ENCODE measurements at places on chromosomes 6 and 20.

GRCh38 chr6:39411001-39411400 is 88.5 kb upstream of the KCNK16 start:
- no peak for DNase-seq

DNA sequence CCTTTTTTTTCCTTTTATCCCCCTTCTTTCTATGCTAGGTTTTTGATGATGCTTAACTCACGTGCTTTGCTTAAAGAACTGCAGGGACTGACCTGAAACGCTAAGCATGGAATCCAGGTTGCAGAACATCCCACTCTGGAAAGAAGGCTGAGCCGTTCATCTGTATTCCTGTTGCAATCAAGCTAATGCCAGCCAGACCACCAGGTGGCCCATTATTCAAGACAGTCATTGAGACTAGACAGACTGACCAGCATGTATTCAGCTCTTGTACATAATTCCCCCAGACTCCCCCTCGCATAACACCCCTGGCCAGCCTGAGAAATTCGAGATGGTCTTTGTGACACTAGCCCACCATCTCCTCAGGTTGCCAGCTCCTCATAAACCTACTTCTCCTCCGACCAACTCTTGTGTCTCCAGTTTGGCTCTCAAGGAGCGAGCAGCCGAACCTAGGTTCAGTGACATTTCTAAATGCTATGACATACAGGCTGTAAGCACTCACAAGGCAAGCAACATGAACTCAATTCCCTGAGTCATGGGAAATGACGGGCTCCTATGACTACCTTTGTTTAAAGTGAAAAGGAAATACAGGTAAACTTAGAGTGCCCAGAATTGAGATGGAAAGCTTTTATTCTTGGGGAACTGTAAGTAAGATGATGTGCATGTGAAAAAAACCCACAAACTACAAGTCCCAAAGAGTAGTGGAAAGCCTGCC is 309.3 kb upstream of the CDYL start:
- no peak for DNase-seq

DNA sequence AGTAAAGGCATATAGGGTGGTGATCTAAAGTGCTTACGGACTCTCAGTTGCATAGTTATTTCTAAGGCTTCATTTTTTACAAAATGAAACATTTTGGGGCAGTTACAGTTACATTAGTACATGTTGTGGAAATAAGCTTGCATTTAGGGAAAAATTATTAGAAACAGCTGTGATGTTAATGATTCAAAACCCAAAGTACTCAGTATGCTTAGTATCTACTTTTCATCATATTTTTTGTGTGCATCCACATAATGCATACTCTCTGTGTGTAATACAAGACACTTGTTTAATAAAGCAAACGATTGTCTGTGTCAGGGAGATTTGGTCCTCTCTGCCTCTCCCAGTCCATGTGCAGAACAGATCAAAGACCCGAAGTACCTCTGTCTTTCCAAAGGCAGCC is 11.4 kb upstream of the TBX18 start:
- DNase-seq, result no peak

- no peak for DNase-seq
Measured at GRCh38 chr6:29483186-29483585, 4.6 kb downstream of the MAS1L start.

GRCh38 chr6:138187156-138187555 is 25.4 kb downstream of the ARFGEF3 start:
- no peak for DNase-seq

DNA sequence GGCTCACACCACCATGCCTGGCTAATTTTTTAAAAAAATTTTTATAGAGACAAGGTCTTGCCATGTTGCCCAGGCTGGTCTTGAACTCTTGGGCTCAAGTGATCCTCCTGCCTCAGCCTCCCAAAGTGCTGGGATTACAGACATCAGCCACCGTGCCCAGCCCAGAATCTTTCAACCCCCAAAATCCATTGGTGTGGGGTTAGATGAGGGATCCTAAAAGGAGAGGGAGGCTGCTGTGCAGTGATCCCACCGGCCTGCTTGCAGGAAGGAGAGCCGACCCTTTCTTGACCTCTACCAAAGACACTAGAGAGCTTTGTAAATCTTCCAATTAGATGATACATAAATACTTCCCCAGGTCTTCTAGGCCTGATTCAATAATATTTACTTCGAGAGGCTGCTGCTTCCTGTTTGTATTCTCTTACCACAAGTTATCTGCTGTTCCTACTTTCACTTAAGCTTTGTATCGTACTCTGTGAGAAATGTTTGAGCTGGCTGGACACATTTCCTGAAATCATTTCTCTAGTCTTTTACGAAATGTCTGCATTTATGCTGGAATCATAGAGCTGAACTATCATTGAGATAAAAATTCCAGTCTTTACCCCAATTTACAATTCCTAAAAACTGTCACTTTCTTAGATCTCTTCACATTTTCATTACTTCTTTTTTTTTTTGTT is 49.3 kb upstream of the IER3 start:
- DNase-seq, result no peak

GRCh38 chr20:16952965-16953364 is 204.8 kb downstream of the OTOR start:
- no peak for DNase-seq

DNA sequence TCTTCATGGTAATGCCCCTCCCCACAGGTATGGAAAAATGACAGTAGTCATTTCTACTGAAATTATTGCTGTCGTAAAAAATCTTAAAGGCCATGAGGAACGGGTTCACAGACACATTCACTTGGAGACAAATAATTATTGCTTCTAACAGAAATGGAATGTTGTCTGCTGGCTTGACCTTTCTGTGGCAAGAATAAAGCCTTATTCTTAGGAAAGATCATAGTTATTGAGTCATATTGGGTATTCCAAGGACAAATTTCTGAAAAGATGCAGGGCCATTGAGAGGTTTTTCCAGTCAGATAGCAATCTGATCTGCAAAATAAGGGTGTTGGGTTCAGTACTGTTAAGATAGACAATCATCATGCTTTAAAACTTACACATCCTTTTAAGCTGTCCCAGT is 29.2 kb downstream of the AKAP7 start:
- no peak for DNase-seq

GRCh38 chr20:20446001-20446400 is 78.1 kb downstream of the INSM1 start:
- DNase-seq, result no peak

- no peak for DNase-seq
Measured at GRCh38 chr6:52937908-52938307, 28.4 kb upstream of the GSTA3 start.

DNA sequence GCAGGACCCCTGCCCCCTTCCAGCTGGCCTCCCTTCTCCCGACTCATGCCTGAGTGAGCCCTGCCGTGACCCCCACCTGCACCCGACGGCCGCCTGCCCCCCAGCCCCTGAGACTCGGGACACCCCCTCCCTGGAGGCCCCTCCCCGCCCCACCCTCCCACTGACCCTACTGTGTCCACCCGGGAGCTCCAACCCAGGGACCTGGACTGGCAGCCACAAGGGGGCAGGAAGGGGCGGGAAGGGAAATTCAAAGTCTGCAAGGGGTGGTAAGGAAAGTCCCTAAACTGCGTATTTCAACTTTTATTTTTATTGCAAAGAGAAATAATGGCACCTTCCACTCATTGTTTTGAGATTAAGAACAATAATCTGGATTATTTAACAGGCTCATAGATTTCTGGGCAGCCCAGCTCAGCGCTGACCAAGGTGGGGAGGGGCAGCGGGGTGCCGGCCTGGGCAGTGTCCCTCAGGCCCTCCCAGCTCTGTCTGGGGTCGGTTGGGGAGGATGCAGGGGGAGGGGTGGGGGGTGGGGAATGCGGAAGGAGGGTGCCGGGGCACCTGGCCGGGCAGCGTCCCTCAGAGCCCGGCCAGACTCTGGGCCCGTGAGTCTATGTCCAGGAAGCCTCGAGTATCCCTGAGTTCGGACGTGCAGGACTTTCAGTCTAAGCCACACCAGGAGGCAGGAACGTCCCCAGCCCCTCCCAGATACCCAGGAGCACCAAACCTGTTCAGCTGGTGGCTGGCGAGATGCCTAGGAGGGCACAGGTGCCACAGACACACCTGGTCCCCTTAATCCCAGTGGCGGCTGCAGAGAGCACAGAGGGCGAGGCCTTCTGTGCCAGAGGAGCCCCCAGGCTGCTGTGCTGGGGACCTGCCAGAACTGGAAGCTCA is 1.3 kb upstream of the PTK6 start:
- DNase-seq, result no peak

DNA sequence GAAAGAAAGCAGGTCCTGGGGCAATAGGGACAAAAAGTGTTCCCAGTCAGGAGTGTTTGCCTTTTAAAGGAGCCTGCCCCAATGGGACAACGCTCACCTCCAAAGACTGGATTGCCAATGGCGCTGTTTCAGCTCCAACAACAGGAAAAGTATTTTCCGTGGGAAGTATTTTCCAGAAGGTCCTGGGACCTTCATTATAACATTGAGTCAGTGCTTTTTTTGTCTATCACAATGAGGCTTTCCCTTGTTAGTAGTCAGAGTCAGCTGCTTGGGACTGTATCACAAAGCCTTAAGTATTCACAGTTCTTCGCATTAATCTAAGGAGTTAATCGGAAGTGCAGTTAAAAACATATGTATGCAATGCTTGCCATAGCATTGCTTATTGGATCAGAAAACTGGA is 17.3 kb downstream of the TRAF3IP2 start:
- no peak for DNase-seq

GRCh38 chr20:10555865-10556308 is 117.9 kb downstream of the JAG1 start:
- DNase-seq, result no peak

- DNase-seq, result no peak
Measured at GRCh38 chr6:133740816-133741215, 148.1 kb upstream of the TCF21 start.

DNA sequence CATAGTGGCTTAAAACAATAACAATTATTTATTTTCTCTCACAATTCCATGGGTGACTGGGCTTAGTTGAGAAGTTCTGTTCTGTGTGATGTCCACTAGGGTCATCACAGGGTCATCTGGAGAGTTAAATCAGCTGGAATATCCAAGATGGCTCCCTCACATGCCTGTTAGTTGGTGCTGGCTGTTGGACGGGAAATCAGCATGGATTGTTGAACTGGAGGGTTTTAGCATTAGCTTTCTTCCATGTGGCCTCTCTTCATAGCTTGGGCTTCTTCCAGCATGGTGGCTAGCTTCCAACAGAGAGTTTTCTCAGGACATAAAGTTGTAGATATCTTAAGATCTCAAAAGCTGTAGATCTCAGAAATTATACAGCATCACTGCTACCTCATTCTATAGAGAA is 19.6 kb downstream of the MARCKS start:
- DNase-seq, result no peak

GRCh38 chr6:170512249-170512648 is 40.9 kb downstream of the PSMB1 start:
- no peak for DNase-seq

GRCh38 chr6:41257369-41258195 is 28.9 kb downstream of the TREM1 start:
- no peak for DNase-seq

- no peak for DNase-seq
Measured at GRCh38 chr6:110661414-110661813, 153.9 kb downstream of the CDK19 start.

Measured in NCI-H1930 (cell line).